ENCODE measurements at places on chromosomes 6 and 20.

- DNase-seq, result no peak
These were observed 845 bp upstream of the ANKRD60 start for GRCh38 chr20:58229198-58229798.

DNA sequence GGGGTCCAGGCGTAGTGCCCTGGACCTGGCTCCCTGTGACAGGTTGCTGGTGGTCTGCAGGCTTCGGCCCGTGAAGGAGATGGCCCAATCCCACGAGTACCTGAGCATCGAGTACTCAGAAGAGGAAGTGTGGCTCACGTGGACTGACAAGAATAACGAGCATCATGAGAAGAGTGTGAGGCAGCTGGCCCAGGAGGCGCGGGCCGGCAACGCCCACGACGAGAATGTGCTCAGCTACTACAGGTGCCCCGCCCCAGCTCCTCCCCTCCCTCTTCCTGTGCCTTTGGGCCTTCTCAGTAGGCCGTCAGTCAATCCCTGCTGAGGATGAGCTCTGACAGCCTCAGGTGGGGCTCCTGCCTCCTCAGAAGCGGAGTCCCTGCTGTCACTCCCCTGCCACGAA lies 42.6 kb downstream of the UQCC2 start:
- no peak for DNase-seq

DNA sequence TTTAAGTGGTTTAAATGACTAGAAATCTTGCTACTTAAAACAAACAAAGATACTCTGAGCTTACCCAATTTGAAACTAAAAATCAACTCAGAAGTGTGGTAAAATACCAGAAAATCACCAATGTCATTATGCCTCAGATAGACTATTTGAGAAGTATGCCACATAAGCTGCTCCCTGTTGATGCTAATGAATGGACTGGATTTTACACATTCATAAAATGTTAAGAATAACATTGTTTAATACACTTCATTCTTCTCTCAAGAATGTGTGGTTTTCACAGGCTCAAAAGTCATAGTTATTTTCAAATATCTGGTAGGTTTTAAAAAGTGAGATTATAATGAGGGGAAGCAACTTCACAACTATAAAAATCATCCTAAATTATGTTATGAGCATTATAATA lies 170.6 kb downstream of the TASP1 start:
- no peak for DNase-seq

- DNase-seq, result no peak
These were observed 90.8 kb upstream of the AFDN start for GRCh38 chr6:167735951-167736288.

DNA sequence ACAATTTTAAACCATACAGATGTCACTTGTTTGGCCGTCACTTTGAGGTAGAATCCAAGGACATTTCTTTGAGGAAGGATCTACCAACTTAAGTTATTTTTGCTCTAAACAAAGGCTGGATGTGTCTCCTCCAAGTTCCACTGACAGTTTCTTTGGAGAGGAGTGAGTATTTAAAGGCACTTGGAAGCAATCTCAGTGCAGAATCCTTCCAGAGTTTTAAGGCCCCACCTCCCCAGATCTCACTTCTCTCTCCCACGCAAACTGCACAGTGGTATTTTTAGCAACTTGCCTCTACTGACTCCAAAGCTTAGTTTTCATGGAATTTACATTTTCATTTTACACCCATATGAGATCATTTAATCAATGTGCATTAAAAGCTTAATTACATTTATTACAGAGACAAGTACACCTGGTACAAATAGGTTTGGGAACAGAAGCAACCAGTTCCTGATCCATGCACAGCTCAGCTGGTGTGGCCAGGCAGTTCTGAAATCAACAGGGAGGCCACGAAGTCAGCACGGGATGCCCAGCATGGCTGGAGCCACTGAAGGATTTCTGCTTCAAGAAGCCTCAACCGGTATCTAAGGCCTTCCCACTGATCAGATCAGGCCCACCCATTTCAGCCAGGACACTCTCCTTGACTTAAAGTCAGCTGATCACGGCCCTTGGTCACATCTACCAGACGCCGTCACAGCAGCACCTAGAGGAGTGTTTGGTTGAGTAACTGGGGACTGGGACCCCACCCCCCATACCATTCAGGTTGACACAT lies 109.8 kb downstream of the SYCP2 start:
- no peak for DNase-seq

Data from WTC11 (cell line).